ENCODE measurements at places on chromosomes 4 and X.
A peak's percentile ranks its signal among the peaks of the same experiment; 100 is the strongest.

- DNase-seq, result no peak
These were observed 18.1 kb downstream of the TMEM154 start for GRCh38 chr4:152661649-152662048.

- DNase-seq, result no peak
These were observed 56.4 kb upstream of the DRP2 start for GRCh38 chrX:101163166-101163565.

GRCh38 chr4:126859872-126860271 is 772.9 kb upstream of the INTU start:
- no peak for DNase-seq

DNA sequence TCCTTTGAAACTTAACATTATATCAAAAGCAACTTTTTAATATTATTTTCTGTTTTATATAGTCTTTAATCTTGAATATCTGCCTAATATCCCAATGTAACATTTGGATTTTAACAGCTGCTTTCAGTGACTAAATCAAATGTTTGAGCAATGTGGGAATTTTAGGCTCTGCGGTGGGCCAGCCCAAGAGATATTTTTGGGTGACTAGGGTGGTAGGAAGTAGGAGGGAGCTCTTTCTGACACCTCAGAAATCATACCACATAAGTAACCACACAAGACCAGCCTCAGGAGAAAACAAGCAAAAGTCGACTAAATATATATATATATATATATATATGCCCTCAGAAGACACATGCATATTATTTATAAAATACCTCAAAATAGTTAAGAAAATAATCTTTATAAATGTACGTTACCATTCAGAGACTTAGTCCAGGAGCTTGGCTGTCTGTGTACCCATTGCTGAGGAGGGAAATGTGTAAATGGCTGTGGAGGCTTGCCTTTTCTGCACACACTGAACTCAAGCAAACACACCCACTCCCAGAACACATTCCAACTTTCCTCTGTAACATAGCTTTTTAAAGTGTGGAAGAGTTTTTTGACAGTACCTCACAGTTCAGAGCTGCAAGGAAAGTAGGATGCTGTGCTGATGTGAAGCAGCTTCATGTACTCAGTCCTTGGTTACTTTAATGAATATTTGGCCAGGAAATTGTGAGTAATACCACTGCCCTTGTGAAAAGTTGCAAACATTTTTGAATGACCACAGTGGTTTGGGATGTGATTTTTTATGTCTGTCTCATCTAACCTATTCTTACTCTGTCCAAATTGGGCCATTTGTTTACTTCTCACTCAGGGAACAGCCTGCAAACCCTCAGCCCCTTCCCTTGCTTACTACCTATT is at the start of gene RTL3:
Gene RTL3 (minus strand): TSS at position 484 of the 900 bp plus-strand sequence. CDS start 908 bp downstream, outside the sequence.
- DNase-seq, result peak; percentile 93

DNA sequence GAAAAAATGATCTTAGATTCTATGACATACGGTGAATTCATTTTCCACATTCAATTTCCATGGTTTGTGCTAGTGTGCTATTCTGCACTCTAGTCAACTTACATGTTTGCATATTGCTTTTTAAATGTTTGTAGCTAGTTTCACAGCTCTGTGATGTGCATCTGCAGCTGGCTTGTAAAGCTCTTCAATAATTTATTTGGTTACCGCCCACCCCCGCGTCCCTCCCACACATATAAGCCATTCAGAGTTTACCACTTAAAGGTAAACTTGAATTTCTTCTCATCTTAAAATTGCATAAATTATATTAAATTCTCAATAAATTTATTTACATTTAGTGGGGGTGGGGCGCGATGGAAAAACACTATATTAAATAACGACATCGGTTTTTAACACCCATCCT is 291 bp upstream of the NBDY start:
- DNase-seq, result peak; percentile 32

DNA sequence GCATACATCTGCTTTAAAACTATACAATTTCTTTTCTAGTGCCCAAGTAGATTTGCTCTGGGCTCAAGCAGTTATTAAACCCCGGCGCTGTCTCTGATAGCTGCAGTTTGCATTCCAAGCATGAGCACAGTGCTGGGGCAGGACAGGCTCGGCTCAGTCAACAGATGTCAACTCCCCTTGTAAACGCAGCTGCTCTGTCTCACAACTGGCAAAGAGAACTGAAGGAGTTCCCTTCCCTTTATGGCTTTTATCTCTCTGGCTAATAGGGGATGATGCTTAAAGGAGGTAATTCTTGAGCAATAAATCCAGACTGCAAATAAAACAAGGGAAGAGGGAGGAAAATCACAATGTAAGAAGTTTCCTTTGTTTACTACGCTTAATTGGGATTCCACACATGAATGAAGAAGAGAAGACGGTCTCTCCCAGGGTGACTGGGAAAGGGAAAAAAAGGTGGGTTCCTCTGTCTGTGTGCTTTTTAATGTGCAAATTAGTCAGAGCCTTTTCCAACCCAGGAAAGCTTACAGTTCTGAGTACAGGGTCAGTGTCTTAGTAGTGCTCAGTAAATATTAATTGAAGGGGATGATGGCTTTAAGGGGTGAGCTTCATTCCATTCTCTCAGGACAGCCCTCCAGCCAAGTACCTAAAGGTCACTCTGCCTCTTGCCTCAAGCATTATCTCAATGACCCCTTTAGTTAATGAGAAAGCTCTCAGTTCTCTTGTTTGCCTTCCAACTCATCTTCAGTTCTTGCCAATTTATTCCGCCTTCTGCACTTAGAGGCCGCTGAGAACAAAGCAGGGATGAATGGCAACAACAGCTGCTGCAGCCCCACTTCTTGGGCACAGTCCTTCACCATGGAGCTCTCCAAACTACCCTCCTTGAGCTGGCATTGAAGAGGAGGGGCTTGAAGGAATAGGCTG is 155.7 kb upstream of the JADE1 start:
- no peak for DNase-seq

GRCh38 chr4:6777636-6778281 is 4.8 kb upstream of the KIAA0232 start:
- no peak for DNase-seq

GRCh38 chr4:86991994-86992393 is 57.2 kb downstream of the AFF1 start:
- no peak for DNase-seq

- no peak for DNase-seq
These were observed 11.8 kb upstream of the SHROOM4 start for GRCh38 chrX:50825825-50826224.

GRCh38 chr4:106851726-106852125 is 184.4 kb downstream of the DKK2 start:
- DNase-seq, result no peak

GRCh38 chr4:27009539-27009938 is 148.9 kb downstream of the STIM2 start:
- peak; percentile 89 for DNase-seq

DNA sequence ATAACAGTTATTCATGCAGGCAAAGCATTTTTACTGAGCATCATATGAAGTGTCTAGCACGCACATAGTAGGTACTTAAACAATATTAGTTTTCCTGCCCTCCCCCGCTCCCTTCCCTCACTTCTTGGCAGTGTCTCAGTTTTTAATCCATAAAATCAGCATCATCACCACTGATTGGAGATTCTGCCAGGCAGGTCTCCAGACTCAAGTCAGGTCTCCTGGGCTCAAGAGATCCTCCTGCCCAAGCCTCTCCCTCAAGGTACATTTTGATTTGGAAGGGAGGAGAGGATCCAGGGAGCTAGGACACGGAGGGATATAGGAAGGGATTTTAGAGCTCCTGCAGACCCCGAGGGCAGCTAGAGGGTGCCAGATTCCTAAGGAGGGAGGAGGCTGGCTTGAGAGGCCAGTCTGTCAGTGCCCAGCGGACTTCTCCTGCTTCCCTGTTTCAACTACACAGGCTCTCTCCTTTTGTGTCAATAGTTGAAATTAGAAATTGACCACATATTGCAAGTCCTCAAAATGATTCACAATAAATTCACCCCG is 4.4 kb upstream of the FAT1 start:
- no peak for DNase-seq

- DNase-seq, result peak; percentile 41
These were observed 556.7 kb upstream of the BOD1L1 start for GRCh38 chr4:14184265-14184664.

DNA sequence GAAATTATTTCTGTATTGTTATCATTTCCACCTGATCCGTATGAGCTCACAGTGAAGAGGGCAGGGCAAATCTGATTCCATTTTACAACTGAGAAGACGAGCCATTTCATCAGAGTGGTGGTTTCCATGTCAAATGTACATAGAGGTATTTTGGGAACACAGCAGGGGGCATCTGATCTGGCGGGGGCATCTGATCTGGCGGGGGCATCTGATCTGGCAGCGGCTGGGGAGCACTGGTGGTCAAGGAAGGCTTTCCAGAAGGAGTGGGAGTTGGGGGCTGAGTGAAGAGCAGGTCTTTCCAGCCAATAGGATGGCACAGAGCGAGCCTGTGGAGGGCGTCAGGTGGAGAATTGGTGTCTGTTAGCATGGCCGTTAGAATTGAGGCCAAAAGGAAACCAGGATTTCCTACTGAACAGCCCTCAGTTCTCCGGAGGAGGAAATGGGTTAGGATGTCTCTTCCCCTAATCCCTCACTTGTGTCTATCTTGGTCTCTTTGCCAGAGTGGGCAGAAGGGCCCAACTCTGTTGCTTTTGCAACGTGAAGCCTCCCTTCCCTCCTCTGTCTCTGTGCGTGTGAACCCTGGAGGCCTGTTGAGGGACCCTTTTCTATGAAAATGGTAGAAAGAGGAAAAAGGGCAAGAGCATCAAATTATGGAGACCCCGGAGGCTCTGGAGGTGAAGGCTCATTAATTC is 41.3 kb downstream of the RHOH start:
- DNase-seq, result no peak

DNA sequence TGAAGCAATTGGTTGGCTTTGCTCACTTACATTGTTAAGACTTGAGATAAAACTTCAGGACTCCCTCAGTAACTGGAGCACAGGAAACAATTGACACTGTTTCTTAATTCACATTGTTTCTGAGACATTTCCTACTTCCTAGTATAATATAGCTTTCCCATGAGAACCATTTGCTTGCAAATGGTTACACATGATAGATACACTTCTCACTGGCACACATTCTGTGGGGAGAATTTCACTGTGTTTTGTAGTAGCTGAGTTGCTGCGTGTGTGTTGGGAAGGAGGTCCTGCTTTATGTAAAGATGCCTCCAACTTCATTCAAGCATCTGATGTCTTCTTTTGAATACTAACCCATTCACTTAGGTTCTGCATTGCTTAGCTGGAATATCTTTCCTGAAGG is 85.3 kb upstream of the SLC4A4 start:
- DNase-seq, result no peak

DNA sequence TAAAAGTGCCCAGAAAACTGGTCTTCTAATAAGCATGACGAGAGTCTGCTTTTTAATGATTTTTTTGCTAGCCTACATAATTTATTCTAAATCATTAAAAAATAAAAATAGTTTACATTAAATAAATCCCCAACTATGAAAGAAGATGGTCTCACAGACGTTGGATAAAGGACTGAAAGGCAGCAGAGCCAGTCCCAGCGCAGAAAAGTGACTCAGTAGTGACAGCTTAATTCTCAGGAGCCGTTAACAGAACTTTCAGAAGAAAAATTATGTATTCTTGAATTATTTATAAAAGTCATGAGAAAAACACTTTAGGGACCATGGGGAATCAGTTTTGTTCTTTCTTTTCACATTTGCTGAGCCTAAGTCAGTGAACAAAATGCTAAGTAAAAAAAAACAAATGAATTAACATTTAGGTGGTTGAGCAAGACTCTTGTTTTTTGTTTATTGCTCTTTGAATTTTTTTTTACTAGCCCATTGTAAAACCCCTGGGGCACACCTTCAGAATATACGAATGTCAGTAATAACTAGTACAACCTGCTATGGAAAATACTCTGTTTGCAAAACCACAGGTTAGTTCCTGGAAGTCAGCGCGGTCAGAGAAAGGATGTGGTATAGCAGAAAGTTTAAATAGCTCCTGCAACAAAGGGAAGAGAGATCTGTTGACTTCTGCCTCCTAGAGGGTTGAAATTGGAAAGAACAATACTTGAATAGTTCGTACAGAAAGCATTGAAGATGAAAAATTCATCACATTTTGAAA is 50.4 kb upstream of the CCDC160 start:
- no peak for DNase-seq

DNA sequence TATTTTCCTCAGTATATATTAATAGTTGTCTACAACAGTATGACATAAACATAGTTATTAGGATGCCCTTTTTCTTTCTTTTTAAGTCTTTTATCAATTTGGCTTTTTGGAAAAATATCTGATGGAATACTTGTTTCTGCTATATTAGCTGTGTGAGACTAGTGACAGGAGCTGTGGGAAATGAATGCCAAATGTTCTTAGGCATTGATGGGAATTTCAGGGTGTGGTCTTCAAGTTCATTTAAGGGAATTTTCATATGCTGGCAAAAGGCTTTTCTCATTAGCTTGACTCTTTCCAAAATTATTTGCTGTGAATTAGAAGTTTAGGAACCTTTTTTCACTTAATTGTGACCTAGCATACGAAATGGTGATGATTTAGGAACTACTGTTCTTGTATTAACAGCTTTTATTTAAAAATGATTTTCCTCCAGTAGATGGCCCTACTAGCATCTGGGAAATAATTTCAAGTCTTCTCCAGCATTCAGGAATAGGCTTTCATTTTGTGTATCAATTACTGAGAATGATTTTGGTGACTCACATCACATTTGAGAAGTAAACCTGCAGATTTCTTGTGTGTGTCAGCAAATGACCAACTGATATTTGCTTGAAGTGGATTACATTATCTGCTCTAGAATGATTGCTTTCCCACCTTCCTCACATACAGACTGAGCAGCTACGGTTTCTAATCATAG is 70.9 kb downstream of the HTT start:
- DNase-seq, result peak; percentile 40

GRCh38 chr4:123597586-123597985 is 201.0 kb downstream of the SPRY1 start:
- peak; percentile 17 for DNase-seq

DNA sequence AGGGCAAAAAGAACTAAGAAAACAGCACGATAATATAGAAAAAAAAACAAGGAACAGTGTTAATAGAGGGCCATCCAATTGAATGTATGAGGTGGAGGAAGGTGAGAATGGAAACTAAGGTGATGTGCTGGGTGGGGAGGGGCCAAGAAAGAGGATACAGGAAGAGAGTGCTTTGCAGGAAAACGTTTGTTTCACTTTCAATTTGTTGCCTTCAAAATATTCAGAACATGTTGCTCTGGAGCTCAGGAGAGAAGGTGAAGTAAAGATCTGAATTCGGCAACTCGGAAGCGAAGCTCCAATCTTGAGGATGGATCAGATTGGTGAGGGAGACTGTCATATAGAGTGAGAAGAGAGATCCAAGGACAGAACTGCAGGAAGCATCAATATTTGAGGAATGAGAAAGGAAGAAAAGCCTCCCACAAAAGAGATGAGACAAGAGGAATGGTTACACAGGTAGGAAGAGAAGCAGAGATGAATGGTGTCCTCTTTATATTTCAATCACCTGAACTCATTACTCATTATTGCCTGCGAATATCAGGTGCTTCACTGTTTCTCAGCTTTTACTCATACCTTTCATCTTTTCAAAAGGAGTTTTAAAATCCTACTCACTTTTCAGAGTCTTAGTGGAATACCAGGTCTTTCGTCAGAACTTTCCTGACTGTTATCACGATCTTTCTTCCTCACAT is 14.7 kb upstream of the SEC24D start:
- DNase-seq, result no peak
